Fibroblast of skin of scalp (primary cell): ENCODE measurements at places on chromosomes 2 and 18.

- DNase-seq, result no peak
Measured at GRCh38 chr18:73296686-73297085, 428.9 kb upstream of the NETO1 start.

DNA sequence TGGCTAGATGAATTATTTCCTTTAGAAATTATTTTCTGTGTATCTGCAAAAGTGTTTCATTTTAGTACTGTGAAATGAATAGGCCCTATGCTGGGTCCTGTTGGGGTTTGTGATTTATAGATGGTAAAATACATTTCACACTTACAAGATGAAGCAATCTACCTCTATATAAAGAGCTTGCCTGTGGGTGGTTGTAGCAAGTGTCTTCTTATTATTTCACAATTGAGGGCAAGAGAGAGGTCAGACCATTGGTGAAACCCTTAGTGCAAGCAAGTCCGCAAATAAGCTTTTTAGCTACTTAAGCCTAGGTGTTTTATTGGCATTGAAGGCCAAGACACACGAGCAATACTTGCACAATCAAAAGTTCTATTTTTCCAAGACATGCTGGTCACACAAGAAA is 153.1 kb downstream of the FMNL2 start:
- DNase-seq, result no peak

DNA sequence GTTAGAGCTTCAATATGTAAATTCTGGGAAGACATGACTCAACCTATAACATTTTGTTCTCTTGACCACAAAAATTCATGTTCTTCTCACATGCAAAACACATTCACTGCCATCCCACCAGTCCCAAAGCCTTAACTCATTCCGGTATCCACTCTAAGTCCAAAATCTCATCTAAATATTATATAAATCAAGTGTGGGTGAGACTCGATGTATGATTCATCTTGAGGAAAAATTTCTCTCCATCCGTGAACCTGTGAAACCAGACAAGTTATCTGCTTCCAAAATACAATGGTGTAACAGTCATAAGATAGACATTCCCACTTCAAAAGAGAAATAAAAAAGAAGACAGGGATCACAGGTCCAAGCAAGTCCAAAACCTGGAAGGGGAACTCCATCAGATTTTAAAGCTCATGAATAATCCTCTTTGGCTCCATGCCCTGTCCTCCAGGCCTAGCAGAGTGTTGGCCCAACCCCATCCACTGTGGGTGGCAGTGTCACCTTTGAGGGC is 101.3 kb downstream of the RAD51AP2 start:
- DNase-seq, result peak; percentile 95

GRCh38 chr2:46854260-46854659 is 61.3 kb downstream of the MCFD2 start:
- DNase-seq, result no peak

- DNase-seq, result no peak
Measured at GRCh38 chr2:176174824-176175708, 13.4 kb upstream of the HOXD1 start.

- peak; percentile 75 for DNase-seq
Measured at GRCh38 chr2:40043191-40043590, 264.1 kb upstream of the THUMPD2 start.

- no peak for DNase-seq
Measured at GRCh38 chr18:74255131-74255616, 36.6 kb downstream of the CYB5A start.

GRCh38 chr2:153433403-153433802 is 45.2 kb downstream of the RPRM start:
- no peak for DNase-seq

DNA sequence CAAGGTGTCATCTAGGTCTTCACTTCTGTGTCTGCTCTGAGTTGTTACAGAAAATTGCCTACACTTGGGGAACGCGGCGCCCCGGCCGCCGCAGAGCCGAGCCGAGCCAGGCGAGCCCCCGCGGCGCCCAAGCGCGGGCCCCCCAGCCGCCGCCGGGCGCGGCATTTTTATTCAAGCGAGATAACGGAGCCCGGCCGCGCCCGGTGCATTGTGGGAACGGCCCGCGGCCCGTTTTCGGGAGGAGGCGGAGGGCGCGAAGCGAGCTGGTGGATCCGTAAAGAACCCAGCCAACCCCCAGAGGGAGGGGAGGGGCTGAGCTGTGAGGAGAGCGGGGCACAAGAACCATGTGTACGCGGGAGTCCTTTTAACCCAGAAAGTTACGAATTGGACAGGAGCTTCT is 191.8 kb downstream of the FTCDNL1 start:
- DNase-seq, result peak; percentile 53

DNA sequence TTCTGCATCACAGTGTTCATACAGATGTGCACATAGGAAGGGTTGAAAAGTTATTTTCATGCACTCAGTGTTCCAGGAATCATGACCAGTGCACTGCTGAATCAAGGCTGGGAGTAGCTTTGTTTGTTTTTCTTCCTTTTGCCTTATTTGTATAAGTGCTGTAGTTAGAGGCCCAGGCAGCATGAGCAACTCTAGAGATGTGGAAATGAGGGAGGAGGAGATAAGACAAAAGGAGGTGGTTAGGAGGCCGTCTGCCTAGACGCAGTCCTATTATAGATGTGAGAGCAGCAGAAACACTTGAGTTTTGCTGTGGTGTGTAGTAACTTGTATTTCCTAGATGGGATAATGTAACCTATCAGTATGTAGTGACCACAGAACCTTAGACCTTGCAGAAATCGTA is 264.3 kb upstream of the RASGRP3 start:
- DNase-seq, result peak; percentile 87

- DNase-seq, result peak; percentile 71
Measured at GRCh38 chr2:129233751-129234406, 745.6 kb upstream of the RAB6C start.

- no peak for DNase-seq
Measured at GRCh38 chr18:38420611-38421010, 855.0 kb upstream of the CELF4 start.

DNA sequence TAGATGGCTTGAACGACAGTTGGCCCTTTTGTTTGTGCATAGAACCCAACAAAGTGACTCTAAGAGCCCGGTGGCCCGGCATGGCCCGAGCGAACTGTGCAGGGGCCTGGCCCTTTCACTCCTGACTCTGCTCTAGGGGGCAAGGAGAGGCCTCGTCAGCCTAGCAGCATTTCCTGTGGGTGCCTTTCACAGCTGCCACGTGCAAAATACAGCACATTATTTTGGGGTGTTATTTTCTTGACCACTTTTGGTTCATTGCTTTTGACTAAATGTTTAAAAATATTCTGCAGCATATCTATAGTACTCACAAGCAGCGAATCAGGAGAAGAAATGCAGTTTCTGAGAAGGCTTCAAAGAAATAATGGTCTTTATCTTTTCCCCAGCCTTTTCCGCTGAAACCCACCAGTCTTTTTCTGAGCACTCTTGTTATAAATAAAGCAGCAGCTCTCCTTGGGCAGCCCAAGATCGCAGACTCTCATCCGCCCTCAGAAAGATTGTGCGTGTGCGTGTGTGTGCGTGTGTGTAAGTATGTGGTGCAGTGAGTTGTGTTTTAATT is 31.3 kb downstream of the DGKD start:
- DNase-seq, result no peak

DNA sequence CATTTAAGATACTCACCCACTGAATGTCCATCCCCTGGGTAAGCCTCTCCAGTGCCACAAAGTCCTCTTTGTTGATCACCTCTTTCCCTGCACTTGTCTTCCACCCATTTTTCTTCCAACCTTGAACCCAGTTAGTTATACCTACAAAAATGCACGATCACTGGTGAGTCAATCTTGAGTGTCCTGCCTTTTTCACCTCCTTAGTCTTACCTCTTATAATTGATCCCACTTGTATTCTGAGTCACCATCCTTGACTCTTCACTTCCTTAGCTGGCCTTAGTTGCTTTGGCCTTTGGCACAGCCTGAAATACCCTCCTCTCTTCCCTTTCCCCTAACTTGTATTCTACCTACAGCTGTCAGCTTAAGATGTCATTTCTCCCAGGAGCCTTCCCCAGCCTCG is 10.2 kb downstream of the RNASEH1 start:
- no peak for DNase-seq

DNA sequence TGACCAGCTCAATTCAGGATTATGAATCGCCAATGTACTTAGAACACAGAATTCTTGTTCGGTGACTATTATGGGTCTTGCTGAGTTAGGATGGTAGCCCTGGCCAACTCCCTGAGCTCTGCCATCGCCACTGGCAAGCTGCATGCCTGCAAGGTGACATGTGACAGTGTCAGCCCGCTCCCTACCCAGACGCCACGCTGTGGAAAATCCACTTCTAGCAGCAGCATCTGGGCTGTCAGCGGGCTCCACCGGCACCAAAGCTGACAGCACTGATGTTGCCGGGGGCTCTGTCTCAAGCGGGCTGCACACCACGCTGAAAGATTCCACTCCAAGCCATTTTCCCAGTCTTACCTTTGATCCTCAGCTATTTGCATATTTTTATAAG is 100.7 kb downstream of the MYT1L start:
- DNase-seq, result no peak

- peak; percentile 46 for DNase-seq
Measured at GRCh38 chr2:15554525-15555218, 6.5 kb downstream of the NBAS start.

DNA sequence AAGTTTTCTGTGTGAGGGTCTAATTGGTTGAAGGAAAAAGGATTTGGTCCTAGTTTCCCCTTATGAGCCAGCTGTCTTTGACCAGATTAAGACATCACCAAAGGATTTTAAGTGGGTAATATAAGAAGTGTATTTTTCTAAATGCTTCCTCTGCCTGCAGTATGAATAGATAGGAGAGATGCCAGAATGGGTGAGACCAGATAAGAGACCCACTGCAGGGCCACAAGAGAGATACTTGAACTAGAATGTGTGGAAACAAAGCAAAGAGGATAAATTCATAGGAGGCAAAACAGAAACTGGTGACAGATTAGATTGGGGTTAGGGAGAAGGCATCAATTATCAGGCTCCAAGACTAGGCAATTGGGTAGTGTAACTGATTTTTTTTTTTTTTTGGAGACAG is 1.1 kb upstream of the HDHD2 start:
- no peak for DNase-seq

- peak; percentile 65 for DNase-seq
Measured at GRCh38 chr2:9256570-9257043, 50.0 kb downstream of the ASAP2 start.

GRCh38 chr18:74459889-74460288 is 2.8 kb upstream of the DIPK1C start:
- no peak for DNase-seq

DNA sequence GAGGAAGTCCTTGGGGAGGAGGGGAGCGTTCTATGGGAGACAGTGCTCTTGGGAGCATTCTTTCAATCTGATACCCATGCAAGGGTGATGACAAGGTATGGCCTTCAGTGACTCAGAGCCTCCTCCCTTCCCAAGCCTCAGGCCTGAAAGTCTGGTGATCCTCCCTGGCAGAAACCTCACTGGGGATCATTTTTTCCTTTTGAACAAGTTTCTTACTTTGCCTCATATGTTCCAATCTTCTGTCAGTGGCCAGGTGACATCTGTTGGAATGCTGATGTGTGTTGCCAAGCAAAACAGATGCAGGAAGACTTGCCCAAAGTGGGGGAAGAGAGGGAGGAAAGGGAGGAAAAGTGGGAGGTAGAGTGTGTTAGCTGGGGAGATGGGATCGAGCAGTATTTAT is 224.8 kb downstream of the NEDD4L start:
- peak; percentile 37 for DNase-seq

DNA sequence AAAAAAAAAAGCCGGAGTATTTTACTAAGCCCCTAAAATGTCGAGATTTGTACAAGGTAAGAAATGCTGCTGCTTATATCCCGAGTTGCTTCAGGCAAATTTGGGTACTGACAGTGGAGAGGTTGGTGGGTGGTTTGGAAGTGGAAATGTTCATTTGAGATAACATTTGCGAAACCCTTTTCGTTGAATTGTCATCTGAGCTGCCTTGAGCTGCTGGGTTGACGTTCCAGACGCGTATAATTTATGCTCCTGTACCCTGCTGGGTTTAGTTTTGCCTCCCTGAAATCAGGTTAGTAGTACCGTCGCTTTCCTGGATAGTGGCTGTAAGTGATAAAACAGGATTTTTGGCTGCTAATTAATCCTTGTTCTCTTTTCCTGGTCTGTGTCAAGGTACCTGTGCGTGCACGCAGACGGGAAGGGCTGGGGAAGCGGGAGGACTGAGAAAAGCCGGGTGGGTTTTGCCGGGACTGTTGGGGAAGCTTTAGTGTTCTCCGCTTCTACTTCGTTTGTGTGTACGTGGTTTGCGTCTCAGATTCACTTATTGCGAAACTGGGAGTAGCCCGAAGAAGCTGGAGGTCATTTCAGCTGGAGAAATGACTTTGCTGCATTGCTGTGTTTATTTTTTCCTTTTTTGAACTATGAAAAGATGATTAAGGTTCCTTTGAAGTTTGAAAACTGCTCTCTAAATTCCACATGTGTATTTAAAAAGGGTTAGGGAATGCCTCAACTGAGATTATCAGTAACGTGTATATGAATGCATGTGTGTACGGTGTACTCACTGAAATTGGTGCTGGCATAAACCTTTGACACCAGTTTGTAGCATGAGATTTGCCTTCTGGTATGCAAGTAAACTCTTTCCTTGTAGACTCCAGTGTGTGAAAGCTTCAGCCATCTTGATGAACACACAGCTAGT is 709 bp downstream of the UGP2 start:
- peak; percentile 64 for DNase-seq

DNA sequence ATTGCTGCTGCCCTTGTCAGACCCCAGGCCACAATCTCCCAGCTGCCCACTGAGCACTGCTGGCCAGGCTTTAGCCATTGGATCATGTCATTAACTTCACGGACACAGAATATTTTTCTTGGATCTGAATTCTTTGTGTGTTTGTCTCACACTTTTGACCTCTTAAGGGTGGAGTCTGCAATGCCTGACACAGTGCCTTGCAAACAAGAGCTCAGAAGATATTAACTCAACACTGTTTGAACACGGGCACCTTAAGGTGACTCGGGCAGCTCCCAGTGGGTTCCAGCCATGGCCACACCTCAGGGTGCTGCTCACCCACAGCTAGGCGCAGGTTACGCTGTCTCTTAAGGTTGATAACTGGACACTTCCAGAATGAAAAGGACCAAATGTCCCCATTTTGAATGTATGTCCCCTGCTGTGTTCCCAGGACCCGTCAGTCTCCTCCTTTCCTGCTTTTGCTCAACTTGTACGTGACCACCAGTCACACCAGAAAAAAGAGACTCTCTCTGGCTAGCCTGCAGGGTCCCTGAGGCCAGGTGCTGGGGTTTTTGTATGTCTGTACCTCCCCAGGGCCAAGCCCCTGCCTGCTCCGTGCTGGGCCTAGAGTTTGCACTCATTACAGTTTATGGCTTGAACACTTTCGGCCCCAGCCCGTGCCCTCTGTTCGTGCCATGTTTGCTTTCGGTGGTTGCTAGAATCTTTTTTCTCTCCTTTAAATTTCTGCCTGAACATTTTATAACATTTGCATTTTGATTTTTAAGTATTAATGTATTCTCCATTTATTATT is 33.4 kb upstream of the TMEM131 start:
- no peak for DNase-seq

GRCh38 chr2:120722568-120723421 is 12.9 kb upstream of the GLI2 start:
- DNase-seq, result peak; percentile 84
